ENCODE measurements at places on chromosomes 4 and X. TPM values are rescaled to one million over a fixed set of nuclear protein-coding genes. Genes with fewer than 3 reads are reported as not detected.

- no peaks in the 10 kb centered on the region for H3K27me3 ChIP-seq
- no peaks in the 10 kb centered on the region for H3K36me3 ChIP-seq
- no peak overlapping the region for H3K27ac ChIP-seq
- DNase-seq, result no peak
- H3K4me1 ChIP-seq, result no peaks in the 10 kb centered on the region
- H3K4me3 ChIP-seq, result no peak overlapping the region
Observed at GRCh38 chr4:150212927-150213326, 134.7 kb downstream of the DCLK2 start.

DNA sequence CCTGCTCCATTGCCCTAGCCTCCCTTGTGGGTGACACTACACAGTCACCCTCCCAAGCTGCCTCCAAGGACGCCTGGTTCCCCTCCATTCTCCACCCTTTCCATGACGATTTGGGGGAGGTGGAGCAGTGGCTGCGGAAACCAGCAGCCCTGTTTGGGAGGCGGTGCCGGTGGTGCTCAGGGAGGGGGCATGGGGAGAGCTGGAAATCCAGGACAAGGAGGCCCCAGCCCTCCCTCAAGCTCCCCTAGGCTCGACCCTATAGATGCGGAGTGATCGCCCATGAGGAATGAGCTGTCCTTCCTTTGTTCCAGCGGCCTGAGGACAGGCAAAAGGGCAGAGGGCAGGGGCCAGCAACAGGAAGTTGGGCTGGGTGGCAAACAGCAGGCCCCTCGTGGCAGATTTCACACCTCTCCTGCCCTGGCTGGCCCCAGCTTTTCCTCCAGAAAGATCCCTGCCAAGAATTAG, 3.6 kb upstream of the RENBP start:
- DNase-seq, result no peak
- no peaks in the 10 kb centered on the region for H3K27me3 ChIP-seq
- H3K4me1 ChIP-seq, result peaks cover 5% of the 10 kb centered on the region
- peaks cover 37% of the 10 kb centered on the region for H3K36me3 ChIP-seq
- H3K4me3 ChIP-seq, result no peak overlapping the region
- H3K27ac ChIP-seq, result no peak overlapping the region

- no peak overlapping the region for H3K4me3 ChIP-seq
- no peaks in the 10 kb centered on the region for H3K36me3 ChIP-seq
- H3K4me1 ChIP-seq, result no peaks in the 10 kb centered on the region
- H3K27ac ChIP-seq, result no peak overlapping the region
- H3K27me3 ChIP-seq, result no peaks in the 10 kb centered on the region
Observed at GRCh38 chr4:168514249-168514852, 17.5 kb downstream of the PALLD start.

- H3K4me3 ChIP-seq, result no peak overlapping the region
- no peak for DNase-seq
- no peaks in the 10 kb centered on the region for H3K4me1 ChIP-seq
Observed at GRCh38 chr4:28759064-28759463, 1898.4 kb downstream of the STIM2 start.

- peaks cover 6% of the 10 kb centered on the region for H3K4me1 ChIP-seq
- H3K36me3 ChIP-seq, result no peaks in the 10 kb centered on the region
- no peaks in the 10 kb centered on the region for H3K27me3 ChIP-seq
- no peak for DNase-seq
- no peak overlapping the region for H3K27ac ChIP-seq
Observed at GRCh38 chrX:13216139-13216538, 103.7 kb downstream of the ATXN3L start.

DNA sequence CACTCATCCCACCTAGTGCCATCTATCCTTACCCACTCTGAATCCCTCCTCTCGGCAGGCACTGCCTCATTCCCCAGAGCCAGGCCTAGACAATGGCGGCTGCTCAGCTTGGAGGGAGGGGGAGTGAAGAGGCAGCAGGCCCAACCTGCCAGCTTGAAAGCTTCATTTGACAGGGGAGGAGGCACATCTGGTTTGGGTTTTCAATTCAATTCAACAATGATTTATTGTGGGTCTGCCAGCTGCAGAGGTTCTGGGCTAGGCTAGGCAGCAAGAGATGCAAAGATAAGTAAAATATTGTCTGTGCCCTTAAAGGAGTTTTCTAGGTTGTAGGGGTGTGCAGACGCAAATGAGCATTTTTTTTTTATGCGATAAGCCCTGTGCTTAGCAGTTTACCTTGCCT, 58.5 kb downstream of the RTL9 start:
- no peak overlapping the region for H3K27ac ChIP-seq

The CTAG2 gene
- not detected for total RNA-seq

The SSX3 gene
- total RNA-seq, result not detected

The SLC7A11 gene
- 1.9 TPM for total RNA-seq

- H3K4me3 ChIP-seq, result no peak overlapping the region
- H3K27me3 ChIP-seq, result no peaks in the 10 kb centered on the region
- no peaks in the 10 kb centered on the region for H3K36me3 ChIP-seq
Observed at GRCh38 chrX:104347860-104348259, 93.1 kb upstream of the ESX1 start.

The KCNE5 gene
- total RNA-seq, result 1.4 TPM

DNA sequence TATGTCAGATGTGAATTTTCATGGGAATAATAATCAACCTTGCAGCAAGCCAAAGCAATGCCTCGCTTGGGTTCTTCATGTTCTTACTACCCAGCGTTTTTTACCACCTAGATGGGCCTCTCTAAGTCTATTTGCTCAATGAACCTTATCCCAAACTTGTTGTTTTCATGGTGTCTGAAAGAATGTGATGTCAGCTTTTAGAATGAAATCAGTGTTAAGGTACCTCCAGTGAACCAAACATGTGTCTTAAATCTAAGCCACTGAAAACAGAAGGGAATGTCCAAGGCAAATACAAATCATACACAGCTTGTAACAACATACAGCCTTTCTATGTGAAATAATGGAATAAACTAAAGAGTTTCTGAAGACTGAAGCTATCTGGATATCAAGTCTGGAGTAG, 6.7 kb downstream of the EPGN start:
- no peak for DNase-seq
- no peak overlapping the region for H3K4me3 ChIP-seq
- no peaks in the 10 kb centered on the region for H3K27me3 ChIP-seq
- no peak overlapping the region for H3K27ac ChIP-seq
- H3K36me3 ChIP-seq, result no peaks in the 10 kb centered on the region

DNA sequence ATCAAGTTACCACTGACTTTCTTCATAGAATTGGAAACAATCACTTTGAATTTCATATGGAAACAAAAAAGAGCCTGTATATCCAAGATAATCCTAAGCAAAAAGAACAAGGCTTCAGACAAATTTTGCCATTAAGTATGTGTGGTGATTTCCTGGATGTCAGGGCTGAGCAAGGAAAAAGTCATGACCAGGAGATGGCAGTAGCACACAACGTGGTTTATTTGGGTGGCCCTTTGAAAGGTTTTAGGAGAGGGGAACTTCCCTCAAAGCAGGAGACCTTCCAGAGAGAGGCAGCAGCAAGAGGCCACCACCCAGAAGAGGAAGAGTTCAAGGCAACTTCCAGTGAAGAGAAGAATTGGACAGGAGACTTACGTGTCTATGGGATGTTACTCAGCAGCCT, 18.1 kb upstream of the ZXDB start:
- no peaks in the 10 kb centered on the region for H3K36me3 ChIP-seq
- H3K27me3 ChIP-seq, result no peaks in the 10 kb centered on the region
- no peak overlapping the region for H3K27ac ChIP-seq

DNA sequence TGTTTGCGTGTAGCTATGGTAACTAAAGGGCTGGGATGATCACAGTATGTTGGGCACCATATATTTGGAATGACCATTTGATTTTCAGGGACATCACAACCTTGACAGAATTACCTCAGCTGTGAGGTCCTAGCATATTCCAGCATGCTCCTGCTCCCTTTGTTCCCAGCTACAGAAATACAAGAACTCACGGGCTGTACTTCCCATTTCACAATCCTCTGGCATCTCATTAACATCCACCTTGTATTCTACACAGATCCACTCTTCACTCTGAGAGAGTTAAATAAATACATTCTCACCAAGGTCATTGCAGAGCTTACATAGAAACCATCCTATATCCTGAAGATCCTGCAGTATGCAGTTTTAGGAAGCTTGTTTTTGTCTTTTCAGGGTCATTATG, 169.7 kb downstream of the FRMPD4 start:
- H3K36me3 ChIP-seq, result no peaks in the 10 kb centered on the region
- no peak overlapping the region for H3K4me3 ChIP-seq
- H3K27me3 ChIP-seq, result no peaks in the 10 kb centered on the region
- peaks cover 3% of the 10 kb centered on the region for H3K4me1 ChIP-seq

DNA sequence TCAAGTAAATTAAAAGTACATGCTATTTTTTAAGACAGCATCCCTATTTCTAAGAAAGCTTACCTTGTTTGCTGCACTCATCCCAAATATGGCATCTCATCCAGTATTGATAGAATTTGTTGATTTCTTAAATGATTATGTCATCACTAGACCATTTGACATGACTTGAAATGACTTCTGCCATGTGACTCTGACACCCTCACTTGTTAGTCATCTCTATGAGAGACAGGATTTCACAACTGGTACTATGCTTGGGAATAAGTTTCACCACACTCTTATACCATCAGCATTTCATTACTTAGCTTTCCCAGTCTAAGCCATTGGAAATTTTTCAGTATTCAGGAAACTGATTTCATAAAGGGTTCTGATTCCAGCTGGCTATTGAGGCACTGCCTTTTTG, 55.3 kb downstream of the TMPRSS11F start:
- no peaks in the 10 kb centered on the region for H3K4me1 ChIP-seq
- H3K4me3 ChIP-seq, result no peak overlapping the region
- H3K36me3 ChIP-seq, result no peaks in the 10 kb centered on the region
- no peaks in the 10 kb centered on the region for H3K27me3 ChIP-seq
- DNase-seq, result no peak

- H3K4me1 ChIP-seq, result no peaks in the 10 kb centered on the region
- H3K27ac ChIP-seq, result no peak overlapping the region
- H3K36me3 ChIP-seq, result no peaks in the 10 kb centered on the region
- no peaks in the 10 kb centered on the region for H3K27me3 ChIP-seq
- no peak for DNase-seq
Observed at GRCh38 chrX:113675278-113675677, 834.6 kb upstream of the AMOT start.

The ABRAXAS1 gene
- 7.8 TPM for total RNA-seq

The DSPP gene
- total RNA-seq, result under 0.01 TPM

- peaks cover 15% of the 10 kb centered on the region for H3K4me1 ChIP-seq
- no peak overlapping the region for H3K4me3 ChIP-seq
- DNase-seq, result no peak
Observed at GRCh38 chrX:49276671-49277534, 7.3 kb downstream of the PPP1R3F start.
